ENCODE measurements at places on chromosomes 11 and 22. TPM values are rescaled to one million over a fixed set of nuclear protein-coding genes. Genes with fewer than 3 reads are reported as not detected.

The OR2D2 gene
- not detected for total RNA-seq

GRCh38 chr11:125890447-125891100 lies 3.1 kb downstream of the HYLS1 start:
- no peak for DNase-seq

DNA sequence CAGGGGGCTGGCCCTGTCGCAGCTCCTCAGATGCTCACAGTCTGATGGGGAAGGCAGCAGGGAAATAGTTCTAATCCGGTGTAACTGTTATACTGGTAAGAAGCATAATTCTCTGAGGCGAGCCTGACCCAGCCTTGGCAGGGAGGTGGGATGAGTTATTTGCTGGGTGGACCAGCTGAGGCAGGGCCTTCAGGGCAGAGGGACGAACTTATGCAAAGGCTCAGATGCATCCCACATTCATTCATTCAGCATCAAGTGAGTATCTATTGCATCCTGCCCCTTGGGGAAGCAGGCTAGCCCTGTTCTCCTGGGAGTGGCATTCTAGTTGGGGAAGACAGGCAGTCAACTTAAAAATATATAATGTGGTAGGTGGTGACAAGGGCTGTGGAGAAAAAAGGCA lies 13.6 kb upstream of the SREBF2 start:
- no peak for DNase-seq

The PDGFB gene
- 0.05 TPM for total RNA-seq

The PRG3 gene
- not detected for total RNA-seq

All from SK-MEL-5 (cell line).